Kidney capillary endothelial cell (primary cell): ENCODE measurements at places on chromosomes 6 and 20.

DNA sequence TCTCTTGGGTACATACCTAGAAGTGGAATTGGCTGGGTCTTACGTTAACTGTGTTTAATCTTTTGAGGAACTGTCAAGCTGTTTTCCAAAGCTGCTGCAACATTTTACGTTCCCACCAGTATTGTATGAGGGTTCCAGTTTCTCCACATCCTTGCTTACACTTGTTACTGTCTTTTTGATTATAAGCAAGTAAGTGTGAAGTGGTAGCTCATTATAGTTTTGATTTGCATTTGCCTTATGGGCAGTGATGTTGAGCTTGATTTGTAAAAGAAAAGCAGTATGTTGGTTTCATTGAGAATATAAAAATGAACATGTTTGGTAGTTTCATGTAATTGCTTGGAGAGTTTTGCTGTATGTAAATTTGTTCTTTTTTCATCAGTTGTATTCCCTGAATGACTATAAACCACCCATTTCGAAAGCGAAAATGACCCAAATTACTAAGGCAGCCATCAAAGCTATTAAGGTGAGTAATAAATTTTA, 40.4 kb downstream of the SCAF8 start:
- DNase-seq = no peak

- no peak for DNase-seq
Measured at GRCh38 chr6:41372832-41373626, 37.6 kb downstream of the NCR2 start.

DNA sequence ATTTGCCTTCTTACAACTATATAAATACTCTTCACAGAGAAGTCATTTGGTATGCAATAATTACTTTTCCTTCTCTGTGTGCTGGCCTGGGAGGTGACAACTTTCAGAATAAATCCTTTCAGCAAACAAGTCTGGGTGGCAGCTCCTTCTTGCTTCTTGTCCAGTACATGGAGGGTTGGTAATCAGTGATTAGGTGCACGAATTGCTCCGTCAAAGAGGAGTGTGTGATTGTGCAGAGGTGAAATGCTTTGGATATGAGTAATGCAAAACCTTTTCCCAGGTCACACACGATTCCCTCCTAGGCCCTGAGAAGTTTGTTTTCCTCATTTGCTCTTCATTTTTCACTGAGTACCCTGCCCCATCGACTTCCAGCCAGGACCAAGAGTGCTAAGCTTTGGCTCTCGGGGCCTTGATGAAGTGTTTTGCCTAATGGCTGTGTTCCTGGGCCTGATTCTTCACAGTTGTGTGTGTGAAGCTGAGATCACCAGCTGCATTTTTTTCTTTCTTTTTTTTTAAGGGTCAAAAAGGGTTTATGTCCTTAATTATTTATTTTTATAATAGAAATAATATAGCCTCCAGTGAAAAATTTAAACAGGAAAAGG, 216.5 kb downstream of the ZMYND8 start:
- no peak for DNase-seq

- no peak for DNase-seq
Measured at GRCh38 chr6:158191761-158192160, 23.6 kb downstream of the GTF2H5 start.

DNA sequence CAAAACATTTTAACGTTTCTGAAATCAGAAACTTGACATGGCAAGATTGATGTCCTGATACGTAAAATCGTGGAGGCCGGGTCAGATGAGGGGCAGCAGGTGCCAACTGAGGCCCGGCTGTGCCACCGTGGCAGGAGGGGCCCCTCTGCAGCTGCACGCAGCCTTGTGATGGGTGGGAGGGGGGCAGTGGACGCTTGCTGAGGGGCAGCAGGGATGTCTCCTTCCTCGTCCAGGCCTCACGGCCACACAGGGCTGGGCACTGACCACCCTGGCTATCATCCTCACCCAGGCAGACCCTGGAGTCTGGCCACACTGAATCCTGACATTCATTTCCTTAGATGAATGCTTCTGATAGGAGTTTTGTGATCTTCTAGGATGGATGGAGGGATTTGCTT, 114.7 kb downstream of the ERMARD start:
- no peak for DNase-seq

- DNase-seq = peak; percentile 52
Measured at GRCh38 chr20:45095805-45096238, 5.1 kb downstream of the KCNS1 start.

GRCh38 chr6:19805129-19805481, 32.1 kb upstream of the ID4 start:
- no peak for DNase-seq
